Mammary epithelial cell (primary cell): ENCODE measurements at places on chromosomes 5 and 9.

- DNase-seq = no peak
Measured at GRCh38 chr5:119873611-119874010, 244.3 kb downstream of the FAM170A start.

GRCh38 chr5:53399926-53400697 is 80.3 kb upstream of the FST start:
- DNase-seq = no peak

DNA sequence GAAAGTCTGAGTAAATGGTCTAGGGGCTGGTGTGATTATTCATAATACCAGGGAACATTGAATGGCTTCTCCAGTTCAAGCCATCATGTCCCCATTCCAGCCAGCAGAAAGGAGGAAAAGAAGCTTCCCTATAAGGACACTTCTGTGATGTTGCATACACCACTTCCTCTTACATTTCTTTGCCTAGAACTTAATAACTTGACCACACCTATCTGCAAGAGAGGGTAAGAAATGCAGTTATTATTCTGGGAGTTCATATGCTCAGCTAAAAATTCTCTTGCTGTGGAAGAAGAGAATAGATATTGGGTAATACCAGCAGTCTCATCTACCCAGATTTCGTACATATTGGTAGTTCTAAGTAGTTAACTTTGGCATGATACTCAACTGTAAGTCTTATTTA is 166.1 kb downstream of the SLC28A3 start:
- DNase-seq = no peak

GRCh38 chr5:169942181-169942580 is 38.1 kb downstream of the INSYN2B start:
- DNase-seq = no peak

DNA sequence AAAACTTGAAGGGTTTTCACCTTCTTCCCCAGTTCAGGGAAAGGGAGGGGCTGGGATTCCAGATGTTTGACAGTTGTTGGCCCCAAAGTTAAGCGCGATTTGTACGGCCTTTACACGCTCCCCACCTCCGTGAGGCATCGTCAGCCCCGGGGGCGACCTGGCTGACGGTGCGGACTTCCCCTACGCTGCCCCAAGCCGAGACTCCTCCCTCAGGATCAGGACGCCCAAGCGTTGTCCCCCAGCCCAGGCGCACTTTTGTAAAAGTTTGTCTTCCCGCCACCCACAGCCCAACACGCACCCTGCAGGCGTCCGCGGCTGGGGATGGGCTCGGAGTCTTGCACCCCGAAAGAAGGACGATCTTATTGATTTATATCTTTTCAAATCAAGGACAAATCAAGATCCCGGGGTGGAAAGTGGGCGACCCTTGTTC is 713 bp downstream of the MOB3B start:
- DNase-seq = peak; percentile 83

DNA sequence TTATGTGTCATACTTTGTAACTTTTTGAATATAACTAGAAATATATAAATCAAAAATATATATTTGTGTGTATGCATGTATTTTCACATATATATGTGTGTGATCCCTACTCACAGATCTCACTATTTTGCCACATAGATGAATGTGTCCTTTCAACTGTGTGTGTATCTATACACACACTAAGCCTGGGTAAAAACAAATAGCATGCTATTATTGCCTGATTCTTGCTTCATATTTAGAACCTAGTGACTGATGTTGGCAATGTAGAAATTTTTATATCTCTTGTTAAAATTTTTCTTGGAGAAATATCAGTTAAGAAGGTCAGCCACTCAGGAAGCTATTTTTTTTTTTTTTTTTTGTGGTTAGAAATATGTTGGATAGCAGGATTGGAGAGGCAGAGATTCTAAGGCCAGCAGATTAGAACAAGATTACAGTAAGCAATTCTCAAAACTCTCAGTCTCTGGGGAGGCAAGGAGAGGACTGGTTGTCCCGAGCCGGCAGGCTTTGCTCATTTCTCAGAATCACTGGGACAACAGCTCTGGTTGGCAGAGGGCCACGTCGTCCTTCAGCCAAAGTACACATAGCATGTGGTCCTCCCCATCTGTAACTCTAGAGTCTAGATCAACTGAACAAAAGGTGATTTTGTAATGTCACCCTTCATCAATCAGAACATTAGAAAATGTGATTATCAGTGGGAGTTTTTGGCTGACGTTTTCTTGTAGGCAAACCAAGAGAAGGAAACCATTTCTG is 19.7 kb downstream of the C6 start:
- no peak for DNase-seq

- peak; percentile 56 for DNase-seq
Measured at GRCh38 chr5:130963798-130964197, 201.3 kb downstream of the HINT1 start.

GRCh38 chr5:157248821-157249470 is 17.0 kb upstream of the CYFIP2 start:
- no peak for DNase-seq

- DNase-seq = no peak
Measured at GRCh38 chr9:76725011-76725546, 39.2 kb upstream of the PCA3 start.

GRCh38 chr5:179901462-179901861 is 6.2 kb downstream of the TBC1D9B start:
- no peak for DNase-seq

GRCh38 chr9:73714294-73714693 is 562.6 kb downstream of the ANXA1 start:
- peak; percentile 74 for DNase-seq

DNA sequence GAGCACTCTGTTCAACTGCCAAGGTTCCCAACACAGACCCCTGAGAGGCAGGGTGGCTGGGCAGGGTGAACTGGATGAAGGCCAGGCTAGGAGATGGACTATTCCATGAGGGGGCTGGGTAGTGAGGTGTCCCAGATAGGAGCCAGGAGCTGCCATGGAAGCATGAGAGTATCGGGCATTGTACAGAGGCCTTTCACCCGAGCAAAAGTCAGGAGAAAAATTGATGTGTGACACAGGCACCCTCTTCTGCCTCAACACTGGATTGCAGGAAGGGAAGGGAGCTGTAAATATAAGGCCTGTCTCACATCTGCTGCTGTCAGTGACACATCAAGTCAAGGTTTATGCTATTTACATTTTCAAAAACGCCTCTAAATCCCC is 74.6 kb downstream of the UBAP1 start:
- peak; percentile 58 for DNase-seq

DNA sequence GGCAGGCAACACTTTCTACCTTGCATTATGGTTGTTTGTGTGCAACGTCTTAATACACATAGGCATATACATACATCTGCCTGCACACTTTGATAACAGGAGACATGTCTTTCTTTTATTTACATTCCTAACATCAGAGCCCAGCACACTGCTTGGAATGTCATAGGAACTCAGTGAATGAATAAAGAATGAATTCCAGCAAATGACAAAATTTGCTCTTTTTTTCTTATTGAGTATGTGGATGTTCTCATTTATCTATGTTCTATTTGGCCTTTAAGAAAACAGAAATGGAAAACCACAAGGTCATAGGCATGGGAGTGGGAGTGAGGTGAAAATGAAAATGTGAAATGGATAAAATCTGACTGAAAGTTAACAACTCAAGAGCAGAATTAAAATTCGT is 36.3 kb upstream of the PALM2AKAP2 start:
- DNase-seq = no peak

DNA sequence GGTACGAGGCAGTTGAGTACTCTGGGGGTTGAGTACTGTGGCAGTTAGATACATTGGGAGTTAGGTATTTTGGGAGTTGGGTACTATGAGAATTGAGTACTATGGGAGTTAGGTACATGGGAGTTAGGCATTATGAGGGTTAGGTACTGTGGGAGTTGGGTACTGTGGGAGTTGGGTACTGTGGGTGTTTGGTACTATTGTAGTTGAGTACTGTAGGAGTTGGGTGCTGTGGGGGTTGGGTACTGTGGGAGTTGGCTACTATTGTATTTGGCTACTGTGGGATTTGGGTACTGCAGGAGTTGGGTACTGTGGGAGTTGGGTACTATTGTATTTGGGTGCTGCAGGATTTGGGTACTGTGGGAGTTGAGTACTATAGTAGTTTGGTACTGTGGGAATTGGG is 4.8 kb upstream of the SLC6A19 start:
- no peak for DNase-seq

GRCh38 chr9:72808446-72808768 is 144.4 kb downstream of the ALDH1A1 start:
- no peak for DNase-seq

DNA sequence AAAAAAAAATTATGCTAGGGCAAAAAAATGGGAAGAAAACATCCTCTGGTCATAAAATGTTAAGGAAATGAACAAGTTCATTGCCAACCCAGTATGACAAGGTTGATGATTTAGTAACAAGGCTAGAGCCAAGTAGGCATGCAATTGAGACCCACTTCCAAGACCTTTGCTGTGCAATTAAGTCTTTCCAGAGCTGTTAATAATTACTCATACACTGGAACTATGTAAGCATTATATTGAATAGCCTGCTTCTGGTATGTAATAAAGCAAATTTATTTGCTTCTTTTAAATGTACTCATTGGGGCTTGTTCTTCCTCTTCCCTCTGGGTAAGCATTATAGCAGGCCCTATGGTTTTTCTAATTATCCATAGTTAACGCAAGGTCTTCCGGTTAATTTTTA is 32.5 kb upstream of the SNAPC3 start:
- DNase-seq = no peak

DNA sequence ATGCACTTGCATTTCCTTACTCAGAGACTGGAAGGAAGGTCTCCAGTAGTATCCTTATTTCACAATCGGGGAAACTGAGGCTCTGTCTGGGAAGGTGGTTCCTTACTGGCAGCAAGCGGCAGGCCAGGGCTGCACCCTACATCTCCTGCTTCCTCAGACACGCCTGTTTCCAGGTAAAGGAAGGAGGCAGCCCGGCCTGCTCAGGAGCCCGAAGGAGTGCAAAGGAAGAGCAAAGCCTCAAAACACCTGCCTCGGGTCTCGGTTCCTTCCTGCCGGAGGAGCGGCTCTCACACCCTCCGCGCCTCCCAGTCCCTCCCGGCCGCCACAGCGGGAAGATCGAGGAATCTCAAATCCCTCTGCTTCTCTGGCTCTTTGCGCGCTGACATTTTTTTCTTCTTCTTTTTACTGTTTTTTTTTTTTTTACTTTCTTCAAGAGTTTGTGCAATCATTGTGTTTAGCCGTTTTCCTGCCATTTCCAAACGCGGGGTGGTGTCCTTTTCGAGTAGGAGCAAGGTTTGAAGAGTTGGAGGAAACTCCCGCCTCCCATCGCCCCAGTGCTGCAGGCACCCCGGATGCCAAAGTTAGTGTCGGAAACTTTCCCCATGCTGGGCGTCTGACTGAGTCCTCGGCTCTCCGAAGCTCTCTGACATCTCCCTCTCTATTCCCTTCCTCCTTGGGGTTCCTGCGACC is 1.0 kb downstream of the GGTA1 start:
- DNase-seq = peak; percentile 43

DNA sequence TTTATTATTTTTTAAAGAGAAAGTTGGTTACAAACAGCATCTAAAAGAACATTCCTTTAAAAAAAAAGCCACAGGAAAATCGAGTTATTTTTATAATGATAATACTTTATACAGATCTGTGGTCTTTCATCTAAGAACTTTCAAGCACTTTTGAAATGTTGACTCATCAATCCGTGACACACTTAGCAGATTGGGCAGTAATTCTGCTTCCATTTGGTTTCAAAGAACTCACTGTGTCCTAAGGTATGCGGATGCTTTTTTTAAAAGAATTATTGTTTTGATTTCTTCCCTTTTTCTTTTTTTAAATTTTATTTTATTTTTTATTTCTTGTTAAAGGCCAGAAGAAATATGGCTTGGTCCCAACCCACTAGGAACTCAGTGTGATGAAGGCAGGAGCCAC is 147.8 kb downstream of the AOPEP start:
- DNase-seq = peak; percentile 66

DNA sequence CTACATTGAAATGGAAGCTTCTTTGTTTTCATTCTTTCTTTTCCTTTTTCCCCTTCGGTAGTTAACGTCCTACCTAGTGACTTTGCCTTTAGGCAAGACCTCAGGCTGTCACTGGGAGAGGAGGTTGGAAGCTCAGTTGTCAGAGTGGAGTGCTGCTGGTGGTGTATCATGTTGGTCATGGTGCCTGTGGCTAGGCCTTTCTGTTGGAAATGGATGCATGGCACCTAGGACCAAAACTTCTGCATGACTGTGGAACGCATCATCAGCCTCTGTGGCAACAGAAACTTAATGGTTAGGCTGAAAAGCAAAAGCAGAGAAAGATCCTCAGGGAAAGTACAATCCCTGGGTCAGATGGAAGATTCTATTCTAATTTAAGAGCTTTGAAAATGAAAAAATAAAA is 57.9 kb downstream of the OSTF1 start:
- peak; percentile 69 for DNase-seq

DNA sequence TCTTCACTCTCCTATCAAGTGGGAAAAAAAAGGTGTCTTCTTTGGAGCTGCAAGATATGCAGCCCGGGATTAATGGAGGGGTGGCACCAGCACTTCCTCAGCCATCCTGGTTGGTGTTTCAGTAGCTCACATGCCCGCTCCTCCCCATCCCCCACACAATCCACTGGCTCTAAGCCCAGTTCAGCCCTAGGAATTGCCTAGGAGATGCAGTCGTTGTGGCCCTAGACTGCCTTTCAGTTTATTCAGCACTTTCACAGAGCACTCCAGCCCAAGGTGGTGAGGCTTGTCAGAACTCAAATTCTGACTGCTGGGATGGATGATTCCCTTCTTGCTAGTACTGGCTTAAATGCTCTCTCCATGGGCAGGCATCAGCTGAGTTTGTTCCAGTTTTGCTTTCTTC is 35.1 kb upstream of the EDIL3 start:
- DNase-seq = no peak

- DNase-seq = no peak
Measured at GRCh38 chr9:96185518-96186156, 116.3 kb downstream of the HSD17B3 start.

- DNase-seq = no peak
Measured at GRCh38 chr5:94467954-94468930, 150.2 kb downstream of the KIAA0825 start.

GRCh38 chr9:133127340-133127981 is 6.4 kb upstream of the RALGDS start:
- DNase-seq = peak; percentile 94

GRCh38 chr5:130337179-130337888 is 433.1 kb downstream of the CHSY3 start:
- DNase-seq = peak; percentile 27

GRCh38 chr5:17888155-17888554 is 253.9 kb downstream of the TAF11L14 start:
- DNase-seq = no peak

DNA sequence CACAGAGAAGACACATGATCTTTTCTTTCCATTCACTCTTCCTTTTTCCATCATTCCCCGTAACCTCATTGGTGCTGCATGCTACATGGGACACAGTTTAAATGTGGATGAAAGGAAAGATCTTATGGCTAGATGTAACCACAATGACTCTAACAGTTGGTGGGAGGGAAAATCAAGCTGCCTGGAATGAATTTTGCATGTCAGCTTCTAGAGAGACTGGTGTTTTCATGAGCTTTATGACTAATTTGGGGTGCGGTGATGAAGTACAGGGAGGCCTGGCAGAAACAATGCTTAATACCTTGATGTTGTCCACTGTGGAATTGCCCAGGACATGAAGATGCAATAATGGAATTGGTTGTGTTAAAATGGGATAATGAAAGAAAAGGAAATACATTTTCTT is 55.9 kb upstream of the MYO10 start:
- peak; percentile 95 for DNase-seq
